Ascending aorta (tissue), 2 donors: ENCODE measurements at places on chromosomes 6 and 20. TPM values are rescaled to one million over a fixed set of nuclear protein-coding genes. Genes with fewer than 3 reads are reported as not detected.

DNA sequence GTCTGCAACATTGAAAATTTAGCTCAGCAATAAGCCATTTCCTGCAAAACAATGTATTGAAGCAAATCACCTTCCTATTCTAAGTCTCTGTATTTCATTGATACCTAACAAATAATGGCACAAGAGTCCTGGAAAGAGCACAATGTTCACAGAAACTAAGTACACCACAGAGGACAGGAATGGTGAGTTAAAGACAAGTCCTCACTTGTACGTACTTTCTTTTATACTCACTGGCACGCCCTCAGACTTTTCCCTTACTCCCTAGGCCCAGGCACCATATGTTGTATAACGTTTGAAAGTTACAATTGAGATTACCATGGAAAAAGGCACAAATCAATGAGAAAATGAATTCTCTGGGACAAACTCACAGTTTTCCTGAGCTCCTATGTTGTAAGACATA is 683.0 kb upstream of the MANEA start:
- H3K4me1 ChIP-seq, result no peaks in the 10 kb centered on the region
- H3K27me3 ChIP-seq, result no peaks in the 10 kb centered on the region
- H3K36me3 ChIP-seq, result no peaks in the 10 kb centered on the region
- DNase-seq, result no peak
- no peak overlapping the region for H3K4me3 ChIP-seq
- H3K27ac ChIP-seq, result no peak overlapping the region

GRCh38 chr6:116390581-116390980 is 19.8 kb downstream of the DSE start:
- H3K27me3 ChIP-seq, result no peaks in the 10 kb centered on the region
- H3K27ac ChIP-seq, result peak overlapping the region; percentile 18
- H3K4me3 ChIP-seq, result no peak overlapping the region
- no peaks in the 10 kb centered on the region for H3K36me3 ChIP-seq

- H3K4me1 ChIP-seq, result peaks cover 10% of the 10 kb centered on the region
- H3K27me3 ChIP-seq, result no peaks in the 10 kb centered on the region
- H3K4me3 ChIP-seq, result no peak overlapping the region
- H3K27ac ChIP-seq, result no peak overlapping the region
Measured at GRCh38 chr20:5003626-5004025, 2.3 kb upstream of the SLC23A2 start.

DNA sequence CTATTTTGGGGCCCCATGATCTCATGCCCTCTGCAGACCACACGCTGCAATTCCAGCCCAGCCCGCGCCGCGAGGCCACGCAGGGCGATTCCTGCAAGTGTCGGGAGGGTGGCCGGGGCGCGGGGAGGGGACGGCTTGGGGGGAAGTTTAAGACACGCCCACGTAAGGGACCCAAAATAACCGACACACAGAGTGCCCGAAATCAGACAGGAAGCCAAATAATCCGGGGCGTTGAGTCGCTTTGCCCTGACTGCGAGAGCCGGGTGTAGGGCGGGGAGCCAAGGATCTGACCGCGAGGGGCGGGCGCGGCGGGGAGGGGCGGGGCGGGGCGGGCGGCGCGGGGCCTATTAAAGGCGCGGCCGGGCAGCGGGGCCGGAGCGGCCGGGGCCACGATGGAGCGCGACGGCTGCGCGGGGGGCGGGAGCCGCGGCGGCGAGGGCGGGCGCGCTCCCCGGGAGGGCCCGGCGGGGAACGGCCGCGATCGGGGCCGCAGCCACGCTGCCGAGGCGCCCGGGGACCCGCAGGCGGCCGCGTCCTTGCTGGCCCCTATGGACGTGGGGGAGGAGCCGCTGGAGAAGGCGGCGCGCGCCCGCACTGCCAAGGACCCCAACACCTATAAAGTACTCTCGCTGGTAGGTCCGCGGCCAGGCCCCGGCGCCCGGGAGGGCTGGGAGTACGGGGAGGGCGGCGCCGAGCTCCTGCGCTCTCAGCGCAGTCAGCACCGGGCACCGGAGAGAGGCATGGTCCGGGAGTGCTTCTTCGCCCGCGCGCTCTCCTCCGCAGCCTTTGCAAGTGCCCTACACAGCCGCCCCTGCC is at the start of gene ENPP1:
ENPP1 (plus strand) TSS at position 377 of the 816 bp plus-strand sequence; CDS start at position 393, 16 bp downstream.
- peaks cover 27% of the 10 kb centered on the region for H3K4me1 ChIP-seq
- H3K36me3 ChIP-seq, result no peaks in the 10 kb centered on the region
- peak within 1 kb of the TSS; percentile 65 for H3K4me3 ChIP-seq
- peak within 1 kb of the TSS; percentile 86 for H3K27ac ChIP-seq
- peak; percentile 53 for DNase-seq
- no peaks in the 10 kb centered on the region for H3K27me3 ChIP-seq

DNA sequence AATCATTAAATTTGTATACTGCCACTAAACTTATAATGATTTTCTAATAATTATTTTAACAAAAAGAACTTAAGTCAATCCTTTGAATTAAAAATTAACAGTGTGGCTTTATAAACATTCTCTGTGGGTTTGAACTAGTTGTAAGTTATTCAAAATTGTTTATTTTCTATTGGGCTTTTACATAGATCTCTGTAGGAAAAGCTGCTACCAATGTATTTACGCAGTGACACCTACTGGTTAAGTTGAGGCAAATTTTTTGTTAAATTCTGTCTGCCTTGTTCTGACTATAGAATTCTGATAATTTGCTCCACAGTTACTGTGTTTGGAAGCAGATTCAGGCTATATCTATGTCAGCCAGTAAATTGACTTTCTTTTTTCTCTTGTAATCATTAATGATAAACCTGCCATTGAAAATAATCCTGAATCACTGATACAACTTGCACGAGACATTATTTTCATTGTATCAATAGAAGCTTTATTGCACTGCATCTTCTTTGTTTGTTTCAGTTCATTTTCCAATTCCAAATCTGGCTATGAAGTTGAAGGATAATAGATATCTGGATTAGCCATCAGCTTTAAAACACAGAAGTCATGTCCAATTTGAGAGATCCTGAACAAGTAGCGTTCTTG is 66.0 kb upstream of the UTRN start:
- DNase-seq, result no peak
- no peaks in the 10 kb centered on the region for H3K36me3 ChIP-seq
- H3K27ac ChIP-seq, result no peak overlapping the region

DNA sequence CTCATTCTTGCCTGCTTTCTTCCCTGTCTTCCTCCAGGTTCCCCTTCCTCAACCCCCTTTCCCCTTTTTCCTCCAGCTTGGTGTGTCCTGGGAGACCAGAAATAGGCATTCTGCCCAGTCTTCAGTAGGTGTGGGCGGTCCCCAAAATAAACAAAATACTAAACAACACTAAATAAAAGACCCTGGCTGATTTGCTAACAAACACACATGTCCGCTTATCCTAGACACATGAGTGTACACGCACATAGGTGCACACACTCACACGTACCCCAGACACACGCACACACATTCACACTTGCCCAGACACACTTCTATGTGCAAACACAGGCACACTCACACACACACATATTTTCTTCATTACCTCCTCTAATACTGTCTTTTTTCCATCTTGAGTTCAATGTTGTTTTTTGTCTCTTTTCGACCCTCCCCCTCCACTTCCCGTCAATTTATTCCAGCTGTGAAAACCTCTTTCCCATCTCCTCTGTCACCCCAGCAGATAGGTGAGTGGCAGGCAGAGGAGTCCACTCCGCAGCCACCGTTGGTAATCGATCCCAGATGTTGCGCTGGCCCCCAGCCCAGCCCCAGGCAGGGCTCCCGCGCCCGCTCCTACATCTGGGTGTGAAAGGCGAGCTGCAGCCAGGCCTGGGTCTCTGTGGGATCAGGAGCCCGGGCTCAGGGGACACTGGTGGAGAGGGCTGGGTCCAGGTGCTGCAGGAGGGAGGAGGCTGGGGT is 56.9 kb upstream of the FOXP4 start:
- no peak overlapping the region for H3K4me3 ChIP-seq
- H3K36me3 ChIP-seq, result no peaks in the 10 kb centered on the region
- no peaks in the 10 kb centered on the region for H3K27me3 ChIP-seq
- DNase-seq, result no peak

The CST2 gene
- total RNA-seq, result not detected
